Activated CD4-positive, CD25-positive, alpha-beta regulatory T cell (primary cell): ENCODE measurements at places on chromosomes 3 and 15.

DNA sequence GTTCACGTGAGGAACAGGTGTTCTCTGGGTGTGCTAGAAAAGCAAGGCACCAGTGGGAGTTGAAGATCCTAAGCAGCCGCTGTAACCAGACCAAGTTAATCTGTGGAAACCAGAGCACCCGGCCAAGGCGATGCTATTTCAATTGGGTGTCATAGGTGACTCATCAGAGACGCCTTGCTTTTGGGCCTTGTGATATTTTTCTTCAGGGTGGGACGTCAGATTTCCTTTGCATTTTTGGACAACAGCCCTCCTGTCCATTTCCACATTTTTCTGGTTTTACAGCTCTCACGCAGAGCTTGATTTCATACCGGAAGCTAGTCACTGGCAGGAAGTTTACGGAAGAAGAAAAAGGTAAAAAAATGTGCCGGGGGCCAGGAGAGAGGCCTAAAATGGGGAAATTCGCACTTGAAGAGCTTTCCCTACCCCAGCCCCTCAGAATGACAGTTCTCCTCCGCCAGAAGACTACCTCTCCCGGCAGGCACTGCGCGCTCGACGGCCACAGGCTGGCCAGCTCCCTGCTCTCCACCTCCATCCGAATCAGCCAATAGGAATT is 471 bp upstream of the KBTBD8 start:
- no peak for DNase-seq

DNA sequence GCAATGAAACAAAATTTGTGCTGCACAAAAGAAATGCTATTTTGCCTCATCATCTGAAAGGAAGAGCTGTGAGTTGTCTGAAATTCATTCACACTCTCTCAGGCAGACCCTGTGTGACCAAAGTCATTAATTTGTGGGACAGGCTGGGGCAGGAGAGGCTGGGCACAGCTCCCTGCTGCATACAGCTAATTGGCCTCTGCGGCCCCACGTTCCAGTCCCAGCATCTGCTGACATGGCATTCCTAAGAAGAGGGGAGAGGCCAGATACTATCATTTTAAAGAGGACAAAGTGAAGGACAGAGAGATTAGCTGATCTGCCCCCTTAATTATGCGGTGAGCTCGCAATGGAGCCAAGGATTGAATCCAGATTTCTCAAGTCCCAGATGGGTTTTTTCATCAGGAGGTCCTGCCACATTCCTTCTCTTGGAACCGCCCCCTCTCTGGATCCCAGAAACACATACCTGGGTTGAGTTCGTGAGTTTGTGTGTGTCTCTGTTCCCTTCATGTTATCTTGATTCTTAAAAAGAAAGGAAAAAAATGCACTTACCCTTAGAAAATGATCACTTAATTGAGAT is 25.1 kb downstream of the POLR2M start:
- DNase-seq = no peak

DNA sequence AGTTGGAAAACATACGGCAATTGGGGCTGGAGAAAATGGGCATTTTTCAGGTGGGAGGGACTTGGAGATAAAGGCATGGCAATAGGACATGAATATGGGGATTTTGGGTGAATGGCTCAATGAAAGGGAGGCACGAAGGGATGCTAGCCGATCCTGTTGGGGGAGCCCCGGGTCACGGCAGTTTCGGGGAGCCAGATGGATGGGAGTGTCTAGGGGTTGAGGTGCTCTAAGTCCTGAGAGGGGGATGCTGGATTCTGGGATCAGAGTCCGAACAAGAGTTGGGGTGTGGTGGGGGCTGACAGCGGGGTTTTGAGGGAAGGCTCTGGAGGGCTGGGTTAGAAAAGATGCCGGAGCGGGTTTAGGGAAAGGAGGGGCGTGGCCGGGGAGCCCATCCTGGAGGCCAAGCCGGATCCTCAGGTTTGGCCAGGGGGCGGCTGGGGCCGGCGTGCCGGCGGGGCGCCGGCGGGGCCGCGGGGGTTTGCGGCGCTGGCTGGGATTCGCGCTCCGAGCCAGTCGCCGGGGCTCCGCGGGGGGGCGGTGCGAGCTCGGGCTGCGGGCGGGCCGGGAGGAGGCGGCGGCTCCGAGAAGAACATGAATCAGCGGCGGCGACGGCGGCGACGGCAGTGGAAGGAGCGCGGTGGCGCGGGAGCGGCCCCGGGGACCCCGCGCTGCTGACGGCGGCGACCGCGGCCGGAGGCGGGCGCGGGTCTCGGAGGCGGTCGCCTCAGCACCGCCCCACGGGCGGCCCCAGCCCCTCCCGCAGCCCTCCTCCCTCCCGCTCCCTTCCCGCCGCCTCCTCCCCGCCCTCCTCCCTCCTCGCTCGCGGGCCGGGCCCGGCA is at the start of gene TYRO3:
Gene TYRO3 (plus strand): TSS at position 813 of the 839 bp plus-strand sequence. CDS start 46 bp downstream, outside the sequence.
- DNase-seq = peak; percentile 55

DNA sequence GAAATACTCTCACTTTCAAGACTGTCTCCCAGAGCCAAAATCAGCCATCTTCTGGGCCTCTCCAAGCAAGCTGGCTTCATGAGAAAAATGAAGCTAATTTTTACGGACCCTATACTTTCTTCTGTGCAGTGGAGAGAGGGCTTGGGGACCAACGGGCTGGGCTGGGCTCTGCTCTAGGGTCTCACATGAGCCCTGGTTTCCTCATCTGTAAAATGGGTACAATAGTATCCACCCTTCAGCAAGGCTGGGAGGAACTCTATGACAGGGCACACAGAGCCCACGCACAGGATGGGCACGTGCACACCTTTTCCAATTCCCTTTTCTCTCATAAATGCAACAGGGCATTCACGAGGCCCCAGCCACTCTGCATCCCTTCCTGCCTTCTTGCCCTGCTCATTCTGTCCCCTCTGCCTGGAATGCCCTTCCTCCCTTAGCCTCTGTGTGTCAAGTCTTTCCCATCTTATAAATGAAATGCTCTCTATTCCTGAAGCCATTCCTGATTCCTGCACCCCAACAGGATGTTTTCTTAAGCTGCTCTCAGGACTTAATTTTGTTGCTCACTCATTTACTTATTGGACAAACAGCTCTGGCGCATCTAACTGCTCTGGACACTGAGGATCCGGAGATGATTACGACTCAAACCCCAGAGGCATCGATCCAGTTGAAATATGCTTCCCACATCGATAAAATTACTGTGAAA is 32.9 kb upstream of the SEC13 start:
- DNase-seq = no peak

DNA sequence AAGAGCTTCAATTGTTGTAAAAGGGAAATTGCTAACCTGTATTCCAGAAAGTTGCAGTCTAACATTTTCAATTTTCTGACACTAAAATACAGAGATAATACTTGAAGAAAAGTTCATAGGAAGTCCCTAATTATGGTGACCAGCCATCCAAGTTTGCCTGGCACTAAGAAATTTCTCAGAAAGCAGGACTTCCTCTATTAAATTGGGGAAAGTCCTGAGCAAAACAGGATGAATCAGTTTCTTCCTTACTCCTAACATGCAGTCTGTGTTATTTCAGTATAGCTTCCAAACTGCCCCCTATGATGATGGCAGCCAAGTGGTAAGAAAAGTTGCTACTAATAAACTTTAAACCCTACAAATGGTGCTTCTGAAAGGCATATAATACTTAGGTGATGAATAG is 133.5 kb upstream of the SGO1 start:
- DNase-seq = no peak

GRCh38 chr3:81601707-81602305 is 159.6 kb downstream of the GBE1 start:
- DNase-seq = no peak

DNA sequence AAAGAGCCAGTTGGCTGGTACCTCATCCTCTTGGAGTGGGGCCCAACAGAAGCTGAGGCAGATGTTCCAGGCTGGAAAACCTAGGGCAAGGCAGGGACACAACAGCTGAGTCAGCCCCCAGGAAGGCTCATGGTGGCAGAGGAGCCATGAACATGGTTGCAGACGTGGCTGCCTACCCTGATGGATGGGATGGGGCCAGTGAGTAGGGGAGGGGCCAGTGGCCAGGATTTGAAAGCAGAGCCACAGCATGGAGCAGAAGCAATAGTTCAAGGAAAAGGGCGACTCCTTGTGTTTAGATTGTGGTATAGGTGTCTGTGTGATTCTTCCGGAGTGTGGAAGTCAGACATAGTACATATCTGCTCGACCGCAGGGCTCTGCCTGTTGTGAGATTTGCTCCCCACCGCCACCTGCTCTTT is 24.2 kb downstream of the PXYLP1 start:
- DNase-seq = no peak

DNA sequence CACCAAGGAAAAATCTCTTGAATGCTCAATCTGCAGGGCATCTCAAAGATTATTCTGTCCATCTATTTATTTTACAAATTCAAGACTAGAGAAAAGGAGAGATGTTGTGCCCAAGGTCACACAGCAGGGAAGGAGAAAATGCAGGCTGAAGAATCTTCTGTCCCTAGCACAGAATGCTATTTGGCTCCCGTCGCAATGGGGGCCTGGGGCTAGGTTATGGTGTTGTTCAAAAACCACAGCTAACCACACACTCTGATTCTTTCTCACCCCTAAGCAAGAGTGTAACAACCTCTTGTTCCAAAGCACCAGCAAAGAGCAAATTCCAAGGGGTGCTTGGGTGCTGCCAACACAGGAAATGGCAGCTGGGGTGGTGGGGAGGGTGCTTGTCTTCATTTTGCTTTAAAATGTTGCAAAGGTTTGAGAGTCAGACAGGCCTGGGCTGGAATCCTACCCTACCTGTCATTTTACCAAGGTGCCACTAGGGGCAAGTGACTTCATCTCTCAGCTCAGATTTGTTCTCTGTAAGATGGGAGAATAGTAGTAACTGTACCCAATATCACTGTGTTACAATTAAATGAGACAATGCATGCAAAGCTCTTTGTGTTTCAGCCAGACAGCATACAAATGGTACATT is 112.5 kb downstream of the ADAMTS9 start:
- DNase-seq = no peak

DNA sequence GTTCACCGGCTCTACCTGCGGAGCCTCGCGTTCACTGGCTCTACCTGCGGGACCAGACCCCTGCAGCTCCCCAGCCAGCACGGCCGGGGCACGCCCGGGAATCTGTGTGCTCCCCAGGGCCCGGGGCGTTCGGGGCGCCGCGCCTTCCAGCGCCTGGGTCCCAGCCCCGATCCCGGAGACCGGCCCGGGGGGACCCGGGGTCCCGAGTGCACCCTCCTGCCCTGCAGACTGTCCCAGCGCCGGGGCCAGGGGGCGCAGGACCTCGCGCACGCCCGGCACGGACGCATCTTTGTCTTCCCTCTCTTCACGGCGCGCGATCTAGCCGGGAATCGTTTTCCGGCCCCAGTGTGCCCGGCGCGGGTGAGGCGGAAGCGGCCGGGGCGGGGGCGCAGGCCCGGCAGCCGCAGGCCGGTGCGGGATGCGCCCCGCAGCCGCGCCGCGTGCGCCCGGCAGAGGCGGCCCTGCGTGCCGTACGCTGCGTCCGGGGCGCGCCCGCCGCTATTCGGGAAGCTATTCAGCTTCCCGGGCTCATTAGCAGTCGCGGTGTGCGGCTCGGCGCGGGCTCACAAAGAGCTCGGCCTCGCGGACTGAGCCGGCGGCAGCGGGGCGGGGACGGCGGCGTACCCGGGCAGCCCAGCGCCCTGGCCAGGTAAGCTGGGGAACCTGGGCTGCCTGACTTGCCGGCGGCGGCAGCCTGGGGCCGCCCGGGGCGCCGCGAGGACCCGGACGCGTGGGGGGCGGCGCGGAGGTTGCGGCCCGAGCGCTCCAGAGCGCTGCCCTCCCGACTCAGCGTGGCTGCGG is at the start of gene APBA2:
Gene APBA2 (plus strand): TSS at position 345 of the 801 bp plus-strand sequence. CDS start 167,911 bp downstream, outside the sequence.
- DNase-seq = peak; percentile 22

- no peak for DNase-seq
Observed at GRCh38 chr3:3666664-3667063, 132.6 kb upstream of the LRRN1 start.

- DNase-seq = no peak
Observed at GRCh38 chr15:92715758-92716157, 60.2 kb upstream of the FAM174B start.
